ENCODE measurements at places on chromosomes 7 and 10.

DNA sequence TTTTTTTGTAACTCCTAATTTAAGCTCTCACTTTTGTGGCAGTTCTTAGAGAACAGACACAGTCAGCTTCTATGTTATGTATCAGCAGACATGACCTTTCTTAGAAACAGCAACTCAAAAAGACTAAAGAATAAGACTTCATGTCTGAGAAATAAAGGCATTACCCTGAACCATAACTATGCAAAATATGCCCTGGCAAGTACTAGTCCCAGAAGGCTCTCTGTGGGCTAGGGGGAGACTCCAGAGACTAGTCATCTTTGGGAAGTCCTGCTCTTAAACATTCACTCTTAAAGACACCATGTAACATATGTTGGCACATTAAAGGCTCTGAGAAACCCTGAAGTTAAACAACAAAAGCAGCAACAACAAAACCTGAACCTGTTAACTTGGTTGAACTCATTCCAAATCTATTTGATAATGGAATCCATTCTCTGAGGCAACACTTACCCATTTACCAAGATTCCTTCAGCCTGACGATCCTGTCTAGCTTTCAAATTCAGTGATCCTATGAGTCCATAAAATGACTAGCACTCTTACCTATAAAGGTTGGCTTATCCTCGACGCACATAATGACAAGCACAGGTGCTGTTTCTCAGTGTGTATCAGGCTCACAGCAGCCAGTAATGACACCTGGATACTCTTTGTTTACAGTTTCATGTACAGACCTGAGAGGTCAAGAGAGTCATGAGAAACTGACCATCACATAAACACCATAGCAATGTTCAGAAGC, 62.3 kb downstream of the OSBPL3 start:
- DNase-seq = peak; percentile 84

- no peak for DNase-seq
Observed at GRCh38 chr7:131326576-131326975, 1.1 kb upstream of the MKLN1 start.

- DNase-seq = peak; percentile 13
Observed at GRCh38 chr7:95066737-95067530, 159.5 kb downstream of the PPP1R9A start.

GRCh38 chr7:44292876-44293560, 32.4 kb downstream of the CAMK2B start:
- no peak for DNase-seq

DNA sequence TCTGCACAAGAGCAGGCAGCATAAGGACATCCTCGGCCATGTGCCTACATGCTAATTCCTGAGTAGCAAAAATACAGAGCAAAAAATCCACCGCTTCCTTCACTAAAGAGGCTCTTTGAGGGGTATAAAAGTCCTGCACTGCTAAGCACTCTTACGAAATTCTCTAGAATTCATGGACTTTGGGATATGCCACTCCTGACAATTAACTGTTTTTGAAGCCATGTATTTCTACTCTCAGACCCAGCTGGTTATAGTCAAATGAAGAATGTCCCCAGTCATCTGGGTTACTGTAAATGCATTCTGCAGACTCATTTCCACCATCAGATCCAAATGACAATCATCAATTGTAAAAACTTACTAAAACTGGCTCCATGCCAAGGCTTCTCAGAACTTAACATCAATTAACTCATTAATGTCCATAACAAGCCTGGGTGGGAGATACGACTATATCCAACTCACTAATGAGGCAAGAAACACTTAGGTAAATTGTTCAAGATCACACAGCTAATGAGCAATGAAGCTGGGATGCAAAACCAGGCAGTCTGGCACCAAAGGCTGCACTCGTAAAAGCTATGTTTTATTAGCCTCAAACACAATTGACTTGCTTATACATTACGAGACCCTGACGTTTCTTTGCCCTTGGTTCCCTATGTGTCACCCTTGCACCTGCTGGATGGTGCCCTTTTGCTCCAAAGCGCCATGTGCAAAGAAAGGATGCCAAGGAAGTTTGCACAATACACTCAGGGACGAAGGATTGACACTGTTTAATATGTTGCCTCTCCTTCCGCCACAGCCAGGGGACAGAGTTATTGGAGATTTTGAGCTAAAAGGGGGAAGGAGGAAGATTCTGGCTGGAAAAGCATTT, 250.4 kb downstream of the ELMO1 start:
- DNase-seq = no peak

DNA sequence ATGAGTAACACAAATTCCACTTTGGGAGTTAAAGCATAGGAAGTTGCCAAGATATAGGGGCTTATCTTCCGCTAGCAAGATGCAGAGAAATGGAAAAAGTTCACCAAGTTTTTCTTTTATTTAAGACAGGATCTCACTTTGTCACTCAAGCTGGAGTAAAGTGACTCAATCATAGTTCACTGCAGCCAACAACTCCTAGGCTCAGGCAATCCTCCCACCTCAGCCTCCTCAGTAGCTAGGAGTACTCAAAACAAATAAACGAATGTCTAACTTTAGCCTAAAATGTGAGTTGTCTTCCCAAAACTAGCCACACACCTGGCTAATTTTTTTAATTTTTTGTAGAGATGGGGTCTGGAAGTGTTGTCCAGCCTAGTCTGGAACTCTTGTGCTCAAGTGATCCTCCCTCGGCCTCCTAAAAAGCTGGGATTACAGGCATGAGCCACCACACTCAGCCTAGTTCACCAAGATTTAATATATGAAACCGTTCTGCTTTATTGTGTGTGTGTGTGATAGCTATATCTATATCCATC, 9.9 kb downstream of the VIM start:
- no peak for DNase-seq

GRCh38 chr10:103506061-103506460, 12.6 kb downstream of the NEURL1 start:
- no peak for DNase-seq

DNA sequence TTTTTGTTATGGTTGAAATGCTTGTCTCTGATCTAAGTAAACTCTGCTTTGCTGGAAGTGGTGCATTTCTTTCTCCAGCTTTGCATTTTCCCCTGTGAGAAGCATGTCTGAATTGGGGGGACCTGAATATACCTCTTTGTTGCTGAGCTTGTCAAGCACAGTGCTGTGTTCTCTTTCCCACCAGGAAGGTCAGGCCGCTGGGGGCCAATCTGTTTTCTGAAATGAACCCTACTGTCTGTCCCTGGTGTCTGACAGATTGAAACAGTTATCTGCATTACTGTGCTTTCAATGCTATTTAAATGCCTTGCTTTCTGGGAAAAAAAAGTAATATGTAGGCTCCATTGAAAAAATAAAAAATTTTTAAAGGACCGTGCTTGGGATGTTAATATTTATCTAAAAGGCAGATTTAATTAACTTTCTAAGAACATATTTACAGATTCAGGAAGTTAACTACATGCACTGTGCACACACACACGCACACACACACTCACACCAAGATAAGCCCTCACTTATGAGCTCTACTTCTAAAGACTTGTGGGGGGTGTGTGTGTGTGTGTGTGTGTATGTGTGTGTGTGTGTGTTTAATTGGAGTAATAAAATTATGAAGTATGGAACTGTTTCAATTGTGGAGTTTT, 127.0 kb upstream of the FZD1 start:
- DNase-seq = no peak

DNA sequence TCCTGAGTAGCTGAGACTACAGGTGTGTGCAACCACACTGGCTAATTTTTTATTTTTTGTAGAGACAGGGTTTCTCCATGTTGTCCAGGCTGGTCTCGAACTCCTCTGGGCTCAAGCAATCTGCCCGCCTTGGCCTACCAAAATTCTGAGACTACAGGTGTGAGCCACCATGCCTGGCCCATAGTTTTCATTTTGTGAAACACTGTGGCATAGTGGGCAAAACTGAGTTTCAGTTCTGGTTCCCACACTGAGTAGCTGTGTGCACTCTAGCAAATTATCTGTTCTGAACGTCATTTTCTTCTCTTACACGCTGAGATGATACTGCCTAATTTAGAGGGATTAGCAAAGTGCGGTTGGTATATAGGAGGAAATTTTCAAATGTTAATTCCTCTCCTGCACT, 13.5 kb downstream of the ATP5MK start:
- no peak for DNase-seq

DNA sequence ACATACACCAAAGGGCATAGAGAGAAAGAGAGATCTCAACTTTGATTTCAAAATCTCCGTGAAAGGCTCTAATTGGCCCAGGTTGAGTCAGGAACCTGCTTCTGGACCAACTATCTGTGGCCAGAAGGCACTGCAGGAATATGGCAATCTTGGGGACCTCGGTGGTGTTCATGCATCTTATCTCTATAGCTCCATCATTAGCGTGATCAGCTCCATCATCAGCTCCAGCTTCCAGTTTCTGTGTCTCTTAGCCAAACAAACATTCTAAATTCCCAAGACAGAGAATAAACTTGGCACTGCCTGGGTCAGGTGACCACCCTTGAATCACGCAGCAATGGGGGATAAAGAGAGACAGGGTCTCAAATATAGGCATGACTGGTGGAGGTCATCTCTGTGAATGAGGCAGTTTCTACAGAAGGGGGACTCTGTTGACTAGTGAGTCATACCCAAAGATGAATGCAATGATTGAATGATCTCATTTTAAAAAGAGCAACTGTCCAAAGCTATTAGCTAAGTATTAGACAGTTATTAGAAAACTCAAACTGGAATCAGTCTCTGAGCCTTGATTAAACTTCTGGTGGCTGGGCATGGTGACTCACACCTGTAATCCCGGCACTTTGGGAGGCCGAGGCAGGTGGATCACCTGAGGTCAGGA, 5.4 kb upstream of the NRF1 start:
- DNase-seq = no peak

- DNase-seq = no peak
Observed at GRCh38 chr10:80174641-80175395, 30.5 kb downstream of the ANXA11 start.

DNA sequence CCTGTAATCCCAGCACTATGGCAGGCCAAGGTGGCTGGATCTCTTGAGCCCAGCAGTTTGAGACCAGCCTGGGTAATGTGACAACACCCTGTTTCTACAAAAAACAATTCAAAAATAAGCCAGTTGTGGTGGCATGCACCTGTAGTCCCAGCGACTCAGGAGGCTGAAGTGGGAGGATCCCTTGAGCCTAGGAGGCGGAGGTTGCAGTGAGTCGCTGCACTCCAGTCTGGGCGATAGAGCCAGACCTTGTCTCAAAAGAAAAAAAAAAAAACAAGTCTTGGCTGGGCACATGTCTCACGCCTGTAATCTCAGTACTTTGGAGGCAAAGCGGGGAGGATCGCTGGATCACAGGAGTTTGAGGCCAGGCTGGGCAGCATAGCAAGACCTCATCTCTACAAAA, 74.6 kb upstream of the PDSS1 start:
- DNase-seq = no peak

DNA sequence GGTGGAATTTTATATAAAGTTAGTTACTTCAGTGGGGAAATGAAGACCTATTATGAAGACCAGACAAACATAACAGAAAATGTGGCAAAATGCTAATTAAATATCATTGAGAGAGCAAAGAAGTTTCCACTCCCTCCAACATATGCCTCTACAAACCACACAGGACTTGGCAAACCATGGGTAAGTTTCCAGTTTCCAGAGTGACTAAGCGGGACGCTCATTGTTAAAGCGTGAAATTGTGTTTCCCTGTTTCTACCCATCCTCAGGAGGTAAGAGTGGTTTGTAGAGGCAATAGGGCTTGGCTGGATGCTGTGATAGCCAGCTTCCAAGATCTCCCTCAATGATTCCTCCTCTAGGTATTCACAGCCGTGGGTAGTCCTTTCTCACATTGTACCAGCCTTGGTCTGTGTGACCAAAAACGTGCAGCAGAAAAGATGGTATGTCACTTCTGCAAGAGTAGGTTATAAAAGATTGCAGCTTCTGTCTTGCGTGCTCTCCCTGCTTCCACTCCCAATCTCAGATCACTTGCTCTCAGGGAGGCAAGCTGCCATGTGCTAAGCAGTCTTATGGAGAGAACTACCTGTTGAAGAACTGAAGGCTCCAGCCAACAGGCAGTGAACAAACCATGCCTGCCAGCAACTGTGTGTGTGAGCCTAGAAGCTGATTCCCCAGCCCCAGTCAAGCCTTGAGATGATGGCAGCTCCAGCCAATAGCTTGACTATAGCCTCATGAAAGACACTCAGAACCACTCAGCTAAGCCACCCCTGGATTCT, 35.7 kb downstream of the CBX3 start:
- DNase-seq = no peak

DNA sequence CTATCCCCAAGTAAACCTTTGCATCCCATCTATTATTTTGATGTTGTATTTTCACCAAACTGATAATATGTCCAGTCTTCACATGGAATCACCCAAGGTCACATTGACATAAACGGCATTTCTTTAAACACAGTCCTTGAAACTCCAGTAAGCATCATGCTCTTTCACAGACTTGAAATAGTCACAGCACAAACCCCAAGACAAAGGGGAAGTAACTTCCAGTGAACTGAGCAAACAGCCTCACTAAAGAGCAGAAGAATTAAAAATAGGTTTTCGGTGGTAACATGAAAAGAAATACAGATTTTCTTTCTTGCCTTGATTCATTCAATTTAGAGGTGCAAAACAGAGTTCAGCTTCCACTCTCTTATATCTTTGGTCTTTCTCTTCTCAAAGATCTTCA, 253.7 kb downstream of the SFMBT2 start:
- no peak for DNase-seq

DNA sequence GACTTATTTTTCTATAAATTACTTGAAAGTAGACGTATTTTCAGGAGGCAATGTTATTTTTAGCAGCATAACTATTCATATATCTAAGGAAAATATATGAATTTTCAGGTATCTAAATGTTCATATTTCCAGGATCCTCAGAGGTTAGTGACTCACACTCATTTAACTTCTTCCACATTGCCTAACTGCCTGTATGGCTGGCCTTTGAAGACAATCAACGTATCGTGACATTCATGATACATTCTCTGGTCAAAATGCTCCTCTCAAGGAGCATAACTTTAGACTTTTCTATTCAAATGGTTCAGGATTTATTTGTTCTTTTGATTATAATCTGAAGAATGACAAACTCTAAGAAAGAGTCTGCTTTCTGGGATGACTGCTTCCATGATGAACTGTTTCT, 89.3 kb downstream of the SEMA3C start:
- DNase-seq = no peak

DNA sequence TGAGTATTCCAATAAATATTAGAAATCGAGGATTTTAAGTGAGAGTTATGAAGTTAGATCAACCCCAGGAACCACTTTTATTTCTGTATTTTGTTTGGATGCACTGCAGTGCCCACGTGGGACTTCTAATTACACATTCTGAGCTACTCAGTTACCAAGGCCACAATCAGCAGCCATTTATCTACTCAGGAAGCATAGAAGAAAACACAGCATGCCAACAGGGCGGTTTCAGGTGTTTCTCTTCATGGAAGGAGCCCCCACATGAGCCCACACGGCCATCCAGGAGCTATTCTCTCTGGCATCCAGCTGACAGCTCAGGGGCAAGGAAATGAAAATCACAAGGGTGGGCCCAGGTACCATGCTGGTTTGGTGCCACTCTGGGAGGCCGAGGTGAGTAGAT, 266.5 kb upstream of the MKLN1 start:
- no peak for DNase-seq

DNA sequence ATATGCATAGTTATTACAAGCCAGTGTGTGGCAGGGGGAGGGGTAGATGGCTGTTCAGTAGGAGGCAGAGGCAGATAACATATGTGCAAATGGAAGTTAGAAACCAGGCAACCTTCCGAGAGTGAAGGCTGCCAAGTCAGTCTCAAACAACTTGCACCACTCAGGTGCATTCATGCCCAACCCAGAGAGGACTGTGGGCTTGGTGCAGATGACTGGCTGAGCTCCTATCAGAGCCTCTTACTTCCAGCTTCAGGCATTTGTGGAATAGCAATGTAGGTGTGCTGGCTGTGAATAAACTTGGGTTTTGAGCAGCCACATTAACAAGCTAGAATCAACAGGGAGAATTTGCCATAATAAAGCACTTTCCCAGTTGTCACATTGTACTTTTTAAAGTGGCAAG, 789.8 kb downstream of the PHTF2 start:
- no peak for DNase-seq
